Activated CD4-positive, alpha-beta T cell treated with anti-CD3 and anti-CD28 coated beads, Interleukin-2, Interleukin-4, amounts not matched to agents 100 ng/mL and 50 ng/mL, durations not matched to agents 16 hours and 8 hours (primary cell): ENCODE measurements at places on chromosomes 3 and 15.

- no peak for DNase-seq
Measured at GRCh38 chr15:39625451-39625850, 44.6 kb downstream of the THBS1 start.

- no peak for DNase-seq
Measured at GRCh38 chr3:36220173-36220572, 160.1 kb upstream of the STAC start.

DNA sequence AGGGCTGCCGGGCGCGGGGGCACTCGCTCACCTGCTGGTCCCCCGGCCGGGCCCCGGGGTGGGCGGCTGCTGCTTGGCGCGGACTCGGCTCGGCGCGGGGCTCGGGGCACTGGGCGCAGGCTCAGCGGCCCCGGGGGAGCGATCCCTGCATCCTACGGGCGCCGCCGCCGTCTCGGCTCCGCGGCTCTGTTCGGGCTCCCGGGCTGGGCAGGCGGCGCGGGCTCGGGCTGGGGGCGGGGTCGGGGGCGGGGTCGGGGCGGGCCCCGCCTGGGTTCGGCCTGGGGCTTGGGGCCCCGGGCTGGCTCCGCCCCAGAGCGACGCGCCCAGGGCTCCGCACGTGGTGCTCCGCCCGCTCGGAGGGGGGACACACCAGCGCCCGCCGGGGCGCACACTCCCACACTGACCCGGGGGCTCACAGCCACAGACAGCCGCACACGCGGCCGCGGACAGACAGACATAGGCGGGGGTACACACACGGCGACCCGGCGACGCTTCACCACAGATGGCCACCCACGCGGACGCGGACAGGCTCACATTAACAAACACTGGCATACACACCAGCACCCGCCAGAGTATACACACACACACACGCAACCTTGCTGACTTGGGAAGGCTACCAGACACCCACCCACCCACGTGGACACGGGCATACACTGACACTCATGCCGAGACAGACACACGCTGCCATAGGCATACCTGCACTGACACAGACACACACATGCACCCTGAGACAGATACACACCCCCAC, at the start of gene SCN5A:
SCN5A (minus strand) TSS at position 188 of the 748 bp plus-strand sequence. CDS start 16,380 bp downstream, outside the sequence.
- peak; percentile 22 for DNase-seq

DNA sequence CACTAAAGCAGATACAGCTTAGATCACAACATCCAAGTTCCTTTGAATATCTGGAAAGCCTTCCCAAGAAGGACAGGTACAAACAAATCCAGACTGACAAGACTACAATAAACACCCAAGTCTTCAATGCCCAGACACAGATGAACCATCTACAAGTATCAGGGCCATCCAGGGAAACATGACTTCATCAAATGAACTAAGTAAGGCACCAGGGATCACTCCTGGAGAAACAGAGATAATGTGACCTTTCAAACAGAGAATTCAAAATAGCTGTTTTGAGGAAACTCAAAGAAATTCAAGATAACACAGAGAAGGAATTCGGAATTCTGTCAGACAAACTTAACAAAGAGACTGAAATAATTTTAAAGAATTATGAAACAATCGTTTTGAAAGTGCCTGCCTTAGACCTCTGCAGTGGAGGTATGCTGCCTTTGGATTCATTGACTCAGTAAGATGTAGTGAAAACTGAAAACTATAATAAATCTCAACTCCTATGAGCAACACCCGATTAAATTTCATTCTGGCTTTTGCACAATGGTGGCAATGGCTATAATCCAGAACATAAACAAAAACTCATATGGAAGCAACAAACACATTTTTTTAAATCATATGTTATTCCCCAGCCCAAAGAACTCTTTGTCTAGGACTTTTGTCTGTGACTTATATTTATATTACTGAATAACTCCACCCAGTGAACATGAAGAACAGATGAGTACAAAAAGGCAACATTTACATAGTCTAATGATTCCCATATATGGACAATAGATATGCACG, 12.6 kb upstream of the COL8A1 start:
- no peak for DNase-seq

GRCh38 chr3:127819086-127819485, 3.2 kb downstream of the MGLL start:
- DNase-seq = no peak

- peak; percentile 27 for DNase-seq
Measured at GRCh38 chr3:49554633-49555265, 472 bp downstream of the BSN start.

GRCh38 chr3:52896613-52897012, 735 bp downstream of the STIMATE start:
- no peak for DNase-seq

DNA sequence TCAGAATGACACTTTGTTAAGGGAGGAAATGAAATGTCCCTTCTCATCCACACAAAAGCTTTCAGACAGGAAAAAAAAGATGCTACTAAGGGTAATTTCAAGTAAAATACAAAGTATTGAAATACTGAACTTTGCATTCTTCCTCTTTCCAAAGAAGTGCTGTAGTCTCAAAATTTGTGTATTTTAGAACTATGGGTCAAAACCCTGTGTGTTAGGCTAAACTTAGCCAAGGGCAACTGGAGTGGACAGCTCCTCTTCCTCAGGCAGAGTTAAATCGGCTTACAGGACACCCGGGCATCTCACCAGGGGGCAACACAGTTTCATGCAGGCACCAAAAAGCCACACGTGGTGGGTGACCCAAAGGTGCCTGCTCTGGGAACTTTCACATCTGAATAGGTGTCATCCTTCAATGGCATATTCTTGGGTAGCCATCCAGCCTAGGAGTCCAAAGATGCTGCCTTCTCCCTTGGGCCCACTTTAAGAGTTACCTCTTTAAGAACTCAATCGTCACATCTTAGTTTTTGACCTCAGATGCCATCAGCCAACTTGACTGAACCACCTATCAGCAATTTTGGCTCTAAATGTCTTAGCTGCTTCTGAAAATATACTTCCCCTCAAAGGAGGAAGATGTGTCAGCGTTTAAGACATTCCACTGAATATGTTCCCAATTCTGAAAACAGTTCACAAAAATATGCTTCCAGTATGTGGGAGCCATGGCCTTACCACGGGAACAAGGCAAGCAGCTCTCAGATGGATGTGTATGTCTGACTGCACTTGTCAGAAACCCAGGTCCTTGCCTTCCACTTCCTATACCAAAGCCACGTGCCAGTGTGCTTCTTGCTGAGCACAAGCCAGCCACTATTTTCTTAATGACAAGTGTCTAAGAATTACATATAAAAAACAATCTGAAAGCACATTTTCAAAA, 32.2 kb upstream of the MUC13 start:
- DNase-seq = no peak

DNA sequence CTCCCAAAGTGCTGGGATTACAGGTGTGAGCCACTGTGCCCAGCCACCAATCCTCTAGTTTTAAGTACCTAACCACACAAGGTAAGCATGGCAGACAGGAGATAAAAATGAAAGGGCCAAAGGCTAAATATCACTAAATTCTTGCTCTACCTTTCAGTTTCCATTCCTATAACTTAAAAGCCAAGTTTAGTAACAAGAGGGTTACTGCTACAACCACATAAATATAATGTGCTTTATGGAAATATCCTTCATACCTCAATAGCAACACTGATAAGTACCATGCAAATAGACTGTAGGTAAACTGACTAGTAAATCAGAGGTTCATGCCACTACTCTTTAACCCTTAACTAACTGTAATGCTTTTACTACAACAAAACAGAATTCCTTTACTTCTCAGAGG, 38.7 kb upstream of the MUC13 start:
- no peak for DNase-seq

GRCh38 chr3:182524711-182525401, 268.4 kb upstream of the ATP11B start:
- DNase-seq = no peak

DNA sequence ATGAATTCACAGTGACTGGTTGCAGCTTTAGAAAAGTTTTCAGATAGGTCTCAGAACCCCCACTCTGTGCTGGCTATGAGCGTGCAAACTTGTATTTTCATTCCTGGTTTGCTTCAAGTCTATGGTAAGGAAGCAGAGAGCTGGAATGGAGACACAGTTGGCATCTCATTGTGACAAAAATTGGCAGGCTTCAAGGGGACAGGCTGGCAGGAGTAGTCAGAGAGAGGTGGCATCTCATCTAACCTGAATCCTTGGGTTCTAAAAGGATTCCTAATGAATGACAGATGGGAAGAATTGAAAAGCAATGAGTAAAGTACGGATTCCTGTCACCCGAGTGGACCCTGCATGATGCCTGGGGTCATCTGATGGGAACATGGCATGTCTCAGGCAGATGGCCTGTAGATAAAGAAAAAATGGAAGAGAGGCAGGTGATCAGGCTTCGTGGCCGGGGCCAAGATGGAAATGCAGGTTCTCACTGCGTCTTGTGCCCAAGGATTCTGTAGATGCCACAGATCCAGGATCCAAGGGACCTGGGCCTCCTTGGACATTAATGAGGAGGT, 89.4 kb upstream of the ABHD17C start:
- DNase-seq = no peak

GRCh38 chr3:33401781-33402180, 38.4 kb downstream of the UBP1 start:
- DNase-seq = no peak

- DNase-seq = no peak
Measured at GRCh38 chr15:68694111-68694510, 115.3 kb downstream of the CORO2B start.

- no peak for DNase-seq
Measured at GRCh38 chr3:9913601-9914000, 3.3 kb upstream of the IL17RC start.

GRCh38 chr15:38709196-38709595, 144.6 kb upstream of the RASGRP1 start:
- DNase-seq = no peak

GRCh38 chr15:89797678-89798201, 16.9 kb downstream of the ANPEP start:
- no peak for DNase-seq

DNA sequence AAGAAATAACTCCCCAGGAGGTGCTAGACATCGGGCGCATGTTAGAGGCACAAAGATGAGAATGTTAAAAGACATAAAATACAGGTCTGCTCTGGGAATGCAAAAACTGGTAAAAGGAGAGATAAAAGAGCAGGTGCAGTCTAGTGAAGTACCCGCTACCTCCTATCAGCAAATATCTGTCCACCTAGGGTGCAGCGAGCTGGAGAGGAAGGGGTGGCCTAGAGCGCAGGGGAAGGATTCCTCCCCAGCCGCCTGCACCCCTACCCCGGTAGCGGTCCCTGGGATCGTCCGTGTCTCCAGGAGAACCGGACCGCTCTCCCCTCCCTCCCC, 237 bp upstream of the ZNF662 start:
- DNase-seq = no peak

GRCh38 chr3:149673393-149673792, 15.6 kb upstream of the WWTR1 start:
- no peak for DNase-seq

DNA sequence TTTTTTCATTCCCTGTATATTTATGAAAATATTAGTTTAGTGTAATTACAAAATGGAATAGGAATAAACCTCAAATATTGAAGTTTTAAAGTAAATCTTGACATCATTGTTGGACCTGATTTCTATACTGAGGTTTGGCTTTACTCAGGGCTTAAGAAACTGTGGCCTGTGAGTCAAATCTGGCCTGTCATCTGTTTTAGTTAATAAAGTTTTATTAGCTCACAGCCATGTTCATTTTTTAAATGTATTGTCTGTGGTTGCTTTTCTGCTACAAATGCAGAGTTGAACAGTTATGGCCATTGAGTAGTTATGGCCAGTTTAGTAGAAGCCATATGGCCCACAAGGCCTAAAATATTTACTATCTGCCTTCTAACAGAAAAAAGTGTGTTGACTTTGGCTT, 80.7 kb downstream of the DIPK2A start:
- DNase-seq = no peak

DNA sequence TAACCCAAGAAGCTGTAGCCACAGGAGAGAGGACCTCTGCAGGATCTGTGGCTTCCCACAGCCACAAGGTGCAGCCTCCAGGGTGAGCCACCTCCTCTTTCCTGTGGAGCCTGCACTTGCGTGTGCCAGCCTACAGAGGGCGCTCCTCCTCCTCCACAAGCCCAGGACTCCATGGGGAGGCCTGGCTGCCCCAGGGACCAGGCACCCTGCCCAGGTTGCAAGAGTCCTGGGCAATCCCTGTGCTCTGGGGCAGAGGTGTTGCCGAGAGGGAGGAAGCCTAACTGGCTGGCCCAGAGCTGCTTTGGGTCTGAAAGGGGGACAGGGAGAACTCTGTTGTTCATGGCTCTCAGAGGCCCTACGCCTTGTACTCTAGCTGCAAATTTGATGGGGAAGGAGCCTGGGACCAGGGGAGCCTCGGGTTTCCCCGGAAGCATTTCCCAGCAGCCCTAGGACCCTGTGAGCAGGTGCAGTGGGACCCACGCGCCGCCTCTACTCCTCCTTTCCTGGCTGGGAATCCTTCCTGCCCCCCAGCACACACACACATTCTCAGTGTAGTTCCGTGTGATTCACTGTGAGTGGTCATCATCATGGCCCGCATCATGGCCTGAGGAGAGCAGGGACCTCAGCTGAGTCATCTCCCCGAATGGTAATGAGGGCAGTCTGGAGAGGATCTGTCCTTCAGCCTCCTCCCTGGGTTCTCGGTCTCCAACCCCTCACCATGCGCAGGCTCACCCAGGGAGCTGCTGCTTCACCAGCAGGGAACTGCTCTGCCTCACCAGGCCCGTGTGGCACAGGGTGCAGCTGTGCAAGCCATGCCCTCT, 24.3 kb downstream of the TBC1D21 start:
- peak; percentile 78 for DNase-seq

GRCh38 chr3:85244519-85244918, 285.7 kb downstream of the CADM2 start:
- DNase-seq = no peak

- DNase-seq = no peak
Measured at GRCh38 chr15:67422296-67422695, 98.6 kb upstream of the C15orf61 start.

DNA sequence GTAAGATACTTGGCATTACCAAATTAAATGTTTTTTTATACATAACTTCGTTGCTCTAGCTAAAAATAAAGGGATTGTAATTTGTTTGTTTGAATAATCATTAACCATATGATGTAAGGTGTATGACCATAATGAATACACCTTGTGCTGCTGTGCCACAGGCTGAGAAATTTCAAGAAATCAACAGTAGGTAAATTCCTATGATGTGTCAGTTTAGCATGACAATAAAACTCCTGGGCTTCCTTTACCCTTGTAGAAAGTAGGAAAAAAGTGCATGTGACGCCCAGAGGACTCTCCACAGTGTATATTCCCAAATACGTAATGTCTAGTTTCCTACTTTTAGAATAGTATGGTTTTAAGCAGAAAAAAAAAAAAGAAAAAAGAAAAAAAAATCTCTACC, 208.1 kb downstream of the SATB1 start:
- DNase-seq = no peak

- no peak for DNase-seq
Measured at GRCh38 chr3:170205302-170205701, 16.9 kb upstream of the PRKCI start.

- DNase-seq = no peak
Measured at GRCh38 chr3:43223670-43224364, 62.5 kb upstream of the SNRK start.

- DNase-seq = no peak
Measured at GRCh38 chr3:128415200-128415772, 51.4 kb downstream of the DNAJB8 start.
